Sigmoid colon (tissue), 7 donors: ENCODE measurements at places on chromosomes 11 and 22. TPM values are rescaled to one million over a fixed set of nuclear protein-coding genes. Genes with fewer than 3 reads are reported as not detected.

GRCh38 chr11:75499423-75500190, 26.1 kb downstream of the GDPD5 start:
- DNase-seq, result peak; percentile 89

- DNase-seq, result peak; percentile 87
These were observed 21.9 kb upstream of the SCN2B start for GRCh38 chr11:118198370-118198769.

DNA sequence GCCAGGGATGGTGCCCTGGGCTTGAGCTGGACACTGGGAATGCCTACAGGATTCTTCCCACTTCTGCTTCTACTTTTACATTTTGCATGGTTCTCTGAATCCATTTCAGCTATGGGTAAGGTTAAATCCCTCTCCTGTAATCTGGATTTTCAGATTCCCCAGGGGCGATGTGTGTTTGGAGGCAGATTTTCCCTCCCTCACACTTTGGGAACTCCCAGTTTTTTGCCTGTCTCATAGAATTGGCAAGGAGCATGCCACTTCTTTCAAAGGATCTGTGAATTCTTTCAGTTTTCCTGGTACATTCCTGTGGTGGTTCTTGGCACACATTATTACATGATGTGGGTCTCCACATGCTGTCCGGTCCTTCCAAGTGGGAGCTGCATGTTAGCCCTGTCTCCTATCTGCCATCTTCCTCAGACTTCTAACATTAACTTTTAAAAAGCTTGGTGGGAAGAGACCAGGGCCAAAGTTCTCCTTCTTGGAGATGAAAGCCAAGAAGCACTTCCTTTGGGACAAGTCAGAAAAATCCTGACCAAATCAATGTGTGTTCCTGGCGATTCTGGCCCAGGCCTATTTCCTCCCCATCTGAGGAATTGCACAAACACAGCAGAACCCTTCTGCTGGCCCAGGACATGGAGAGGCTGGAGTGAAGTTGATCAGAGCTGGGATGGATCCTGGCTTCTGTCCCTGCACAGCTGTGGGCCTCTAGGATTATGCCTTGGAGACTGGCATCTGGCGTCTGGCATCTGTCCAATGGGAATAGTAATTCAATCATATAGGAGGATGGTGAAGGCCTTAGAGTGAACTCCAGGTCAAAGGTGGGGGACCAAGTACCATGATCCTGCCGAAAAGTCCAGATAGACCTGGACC, 5.4 kb upstream of the APOL2 start:
- no peak for DNase-seq

- no peak for DNase-seq
These were observed 526.6 kb upstream of the CADM1 start for GRCh38 chr11:116030697-116031331.

Gene TP53I11
- polyA plus RNA-seq, result 67.0 TPM

DNA sequence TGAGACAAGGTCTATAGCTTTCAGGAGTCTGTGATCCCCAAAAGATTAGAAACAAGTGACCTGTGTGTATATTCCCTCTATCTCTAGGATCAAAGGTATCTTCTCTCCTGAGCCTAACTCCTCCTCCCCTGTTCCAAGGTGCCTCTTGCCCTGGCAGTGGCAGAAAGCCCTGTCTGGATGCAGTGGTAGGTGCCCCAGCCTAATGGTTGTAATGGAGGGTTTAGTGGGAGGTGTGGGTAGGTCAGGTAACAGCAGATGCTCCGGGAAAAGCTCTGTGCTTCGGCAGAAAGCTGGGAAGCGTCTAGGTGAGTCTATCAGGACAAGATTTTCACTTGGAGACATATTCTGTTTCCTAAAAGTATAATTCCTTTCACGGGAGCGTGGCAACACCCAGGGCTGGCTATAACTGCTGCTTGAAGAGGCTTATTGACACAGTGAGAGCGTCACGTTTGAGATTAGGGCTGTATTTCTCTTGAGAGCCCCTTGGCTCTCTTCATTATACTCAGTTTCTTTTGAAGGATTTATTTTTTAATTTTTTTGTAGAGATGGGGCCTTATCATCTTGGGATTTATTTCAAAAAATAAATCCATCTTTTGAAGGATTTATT, 49.5 kb downstream of the PRR5L start:
- no peak for DNase-seq

GRCh38 chr22:37887584-37888378, 18.3 kb upstream of the MICALL1 start:
- peak; percentile 91 for DNase-seq

Gene AIP
- 76.6 TPM for polyA plus RNA-seq

DNA sequence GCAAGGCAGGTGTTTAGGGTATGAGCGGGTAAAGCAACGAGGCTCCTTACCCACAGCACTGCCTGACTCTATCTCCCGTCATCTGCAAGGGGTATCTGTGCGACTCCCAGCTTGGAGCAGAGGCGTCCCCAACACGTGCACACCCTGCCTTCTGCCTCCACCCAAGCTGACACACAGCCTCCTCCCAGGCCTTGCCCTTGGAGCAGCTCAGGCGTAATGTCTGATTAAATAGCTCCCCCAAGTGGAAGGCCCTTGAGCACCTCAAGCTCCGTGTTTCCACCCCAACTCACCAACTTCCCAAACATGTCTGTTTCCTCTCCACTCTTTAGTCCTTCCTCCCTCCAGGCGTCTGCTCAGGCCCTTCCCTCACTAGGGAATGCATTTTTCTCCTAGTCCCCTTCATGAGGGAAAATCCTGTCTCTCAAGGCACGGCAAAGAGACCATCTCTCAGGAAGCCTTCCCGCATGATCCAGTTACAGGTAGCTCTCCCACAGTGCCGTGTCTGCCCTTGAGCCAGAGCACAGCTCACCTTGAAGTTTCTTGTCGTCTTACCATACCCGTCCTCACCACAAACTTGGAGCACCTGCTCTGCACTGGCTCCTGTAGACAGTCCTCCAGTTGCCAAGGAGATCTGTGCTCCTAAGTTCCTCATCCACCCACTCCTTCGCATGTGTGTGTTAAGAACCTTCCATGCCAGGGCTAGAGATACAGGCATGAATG, 15.8 kb downstream of the CYB5R2 start:
- DNase-seq, result peak; percentile 78

- no peak for DNase-seq
These were observed 120.4 kb upstream of the GRIA4 start for GRCh38 chr11:105489446-105489845.

DNA sequence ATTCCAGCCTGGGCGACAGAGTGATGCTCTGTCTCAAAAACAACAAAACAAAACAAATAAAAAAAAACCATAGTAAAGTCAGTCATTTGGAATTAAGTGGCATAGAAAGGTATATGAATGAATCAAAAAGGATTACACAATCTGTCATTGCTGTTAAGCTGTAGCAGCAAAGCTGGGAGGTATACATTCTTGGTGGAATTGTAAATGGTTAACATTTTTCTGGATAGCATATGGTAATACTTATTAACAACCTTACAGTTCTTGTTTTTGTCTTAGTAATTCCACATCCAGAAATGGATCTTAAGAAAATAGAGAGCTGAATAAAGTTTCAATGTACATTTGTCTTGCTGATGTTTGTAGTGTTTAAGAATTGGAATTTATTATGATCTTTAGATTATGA, 30.0 kb downstream of the DDX10 start:
- DNase-seq, result no peak

DNA sequence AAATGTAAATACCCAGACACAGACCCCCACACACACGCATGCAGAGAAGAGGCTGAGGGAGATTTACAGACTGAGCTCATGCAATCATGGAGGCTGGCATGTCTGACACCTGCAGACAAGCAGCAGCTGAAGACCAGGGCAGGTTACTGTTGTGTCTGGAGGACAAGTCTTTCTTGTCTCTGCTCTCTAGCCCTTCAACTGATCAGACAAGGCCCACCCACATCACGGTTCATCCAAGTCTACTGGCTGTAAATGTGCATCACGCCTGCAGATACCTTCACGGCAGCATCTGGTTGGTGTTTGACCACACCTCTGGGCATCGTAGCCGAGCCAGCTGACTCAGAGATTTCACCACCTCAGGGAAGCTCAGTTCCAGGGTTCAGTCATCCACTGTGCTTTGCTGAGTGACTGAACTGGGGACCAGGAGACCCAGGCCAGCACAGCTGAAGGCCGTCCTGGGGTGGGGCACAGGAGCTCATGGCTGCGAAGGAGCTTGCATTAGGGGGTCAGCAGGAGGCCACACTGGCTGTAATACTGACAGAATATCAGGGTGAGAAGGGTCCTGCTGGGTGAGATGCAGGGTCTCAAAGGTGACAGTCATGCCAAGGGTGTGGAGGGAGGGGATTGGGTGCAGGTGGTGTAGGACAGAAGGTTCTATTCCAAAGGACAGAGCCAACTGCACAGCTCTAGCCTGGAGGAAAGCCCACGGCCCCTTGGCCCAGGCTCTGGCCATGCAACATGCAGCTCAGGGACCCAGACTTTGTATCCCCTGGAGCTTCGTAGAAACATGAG, 304.9 kb downstream of the BRD1 start:
- peak; percentile 43 for DNase-seq

Gene SPON1
- polyA plus RNA-seq, result 7.2 TPM

DNA sequence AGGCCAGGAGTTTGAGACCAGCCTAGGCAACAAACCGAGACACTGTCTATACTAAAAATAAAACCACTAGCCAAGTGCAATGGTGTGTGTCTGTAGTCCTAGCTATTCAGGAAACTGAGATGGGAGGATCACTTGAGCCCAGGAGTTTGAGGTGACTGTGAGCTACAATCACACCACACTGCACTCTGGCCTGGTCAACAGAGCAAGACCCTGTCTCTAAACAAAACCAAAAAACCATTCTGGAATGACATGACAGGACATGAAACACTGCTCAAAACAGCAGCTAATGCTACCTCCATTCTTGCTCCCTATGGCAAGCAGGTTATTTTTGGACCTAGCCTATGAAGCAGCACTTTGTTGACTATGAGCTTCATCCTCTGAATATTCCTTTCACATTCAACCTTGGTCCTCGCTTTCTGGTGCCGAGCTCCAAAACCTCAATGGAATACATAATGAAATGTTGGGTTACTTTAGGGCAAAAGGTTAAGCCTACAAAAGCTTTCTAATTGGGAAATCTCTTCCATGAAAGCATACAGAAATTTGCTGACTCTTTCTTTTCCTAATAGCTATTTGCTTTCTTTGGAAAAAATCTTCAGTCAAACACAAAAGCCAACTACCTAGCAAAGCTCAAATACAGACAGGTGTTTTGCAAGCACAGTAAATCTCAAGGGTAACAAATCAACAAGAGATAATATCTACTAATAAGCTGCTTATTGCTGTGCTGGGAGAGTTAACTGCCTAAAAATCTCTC, 21.1 kb downstream of the SIK3 start:
- DNase-seq, result no peak

DNA sequence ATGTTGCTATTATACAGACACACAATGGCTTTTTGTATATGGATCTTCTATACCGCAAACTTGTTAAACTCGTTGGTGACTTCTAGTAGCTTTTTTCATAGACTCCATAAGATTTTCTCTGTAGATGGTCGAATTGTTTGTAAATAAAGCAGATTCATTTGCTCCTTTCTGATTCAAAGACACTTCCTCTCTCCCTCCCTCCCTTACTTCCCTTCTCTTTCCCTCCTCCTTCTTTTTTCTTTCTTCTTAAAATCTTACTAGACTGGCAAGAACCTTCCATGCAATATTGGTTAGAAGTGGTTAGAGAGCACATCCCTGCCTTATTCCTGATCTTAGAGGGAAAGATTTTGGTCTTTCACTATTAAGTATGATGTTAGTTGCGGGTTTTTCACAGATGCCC, 36.4 kb downstream of the MYEOV start:
- no peak for DNase-seq

- DNase-seq, result no peak
These were observed 106.2 kb downstream of the SHANK2 start for GRCh38 chr11:71145988-71146824.

GRCh38 chr22:25853078-25853477, 111.1 kb downstream of the MYO18B start:
- no peak for DNase-seq

GRCh38 chr22:47369431-47370015, 607.1 kb downstream of the TBC1D22A start:
- no peak for DNase-seq

Gene FAM83F
- 10.2 TPM for polyA plus RNA-seq

DNA sequence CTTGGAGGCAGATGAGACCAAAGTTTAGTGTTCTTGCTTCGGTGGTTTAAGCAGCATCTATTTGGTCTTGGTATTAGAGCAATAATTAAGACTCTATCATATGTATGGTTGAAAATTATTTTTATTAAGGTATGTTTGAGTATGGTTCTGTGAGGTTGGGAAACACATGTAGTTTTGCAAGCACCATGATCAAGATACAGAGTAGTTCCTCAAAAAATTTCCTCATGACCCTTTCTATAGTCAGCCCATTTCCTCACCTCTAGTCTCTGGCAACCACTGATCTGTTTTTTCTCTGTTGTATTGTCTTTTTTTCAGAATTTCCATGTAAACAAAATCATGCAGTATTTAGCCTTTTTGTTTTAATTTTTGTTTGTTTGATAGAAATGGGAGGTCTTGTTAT, 18.4 kb downstream of the MTMR3 start:
- DNase-seq, result no peak

Gene CD3E
- 1.2 TPM for polyA plus RNA-seq

DNA sequence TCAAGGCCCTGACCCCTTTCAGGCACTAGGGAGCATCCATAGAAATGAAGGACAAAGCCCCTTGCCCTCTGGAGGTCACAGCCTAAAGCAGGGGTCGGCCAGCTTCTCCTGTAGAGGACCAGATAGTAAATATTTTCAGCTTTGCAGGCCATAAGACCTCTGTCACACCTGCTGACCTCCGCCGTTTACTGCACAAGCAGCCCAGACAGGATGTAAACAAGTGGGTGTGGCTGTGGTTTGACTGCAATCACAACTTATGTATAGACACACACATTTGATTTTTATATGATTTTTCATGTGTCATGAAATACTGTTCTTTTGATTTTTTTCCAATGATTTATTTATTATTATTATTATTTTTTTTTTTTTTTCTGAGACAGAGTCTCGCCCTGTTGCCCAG, 34.3 kb downstream of the KIAA1671 start:
- no peak for DNase-seq

- peak; percentile 93 for DNase-seq
These were observed 5.6 kb upstream of the KIAA0930 start for GRCh38 chr22:45246060-45246985.

Gene C11orf86
- polyA plus RNA-seq, result 132 TPM

DNA sequence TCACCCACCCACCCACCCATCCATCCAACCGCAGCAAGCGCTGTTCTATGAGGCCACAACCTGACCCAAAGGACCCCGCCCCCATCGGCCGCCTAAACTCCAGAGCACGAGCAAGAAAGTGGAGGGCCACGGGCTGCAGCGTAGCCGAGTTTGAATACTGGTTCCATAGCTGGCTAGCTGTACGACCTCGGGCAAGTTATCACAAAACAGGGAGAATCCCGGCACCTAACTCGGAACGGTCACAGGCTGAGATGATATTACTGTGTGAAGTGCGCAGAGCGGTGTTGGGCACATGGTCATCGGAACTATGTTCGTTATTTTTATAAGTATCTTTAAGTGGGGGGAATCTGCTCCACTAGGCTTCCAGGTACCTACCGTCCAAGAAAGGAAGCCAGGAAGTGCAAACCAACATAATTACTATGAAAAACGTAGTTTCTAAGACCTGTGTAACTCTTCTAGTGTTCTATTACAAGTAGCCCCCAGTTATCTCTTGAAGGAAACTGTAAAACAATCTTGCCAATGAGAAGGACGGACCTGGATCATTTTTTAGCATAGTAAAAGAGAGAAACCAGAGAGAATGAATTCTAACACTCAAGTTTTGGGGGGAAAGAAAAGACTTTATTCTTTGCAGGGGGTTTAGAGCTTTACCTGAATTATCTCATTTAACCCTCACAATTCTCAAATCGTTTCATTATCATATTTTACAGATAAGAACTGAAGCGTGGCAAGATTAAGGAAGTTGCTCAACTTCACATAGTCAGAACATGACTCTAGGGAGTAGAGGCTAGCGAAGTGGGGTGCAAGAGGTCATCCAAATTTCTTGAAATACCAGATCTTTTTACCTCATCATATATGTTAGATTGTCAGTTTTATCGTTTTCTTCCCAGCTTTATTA, 663 bp upstream of the BUD13 start:
- no peak for DNase-seq
